Non-pigmented ciliary epithelial cell (primary cell): ENCODE measurements at places on chromosomes 16 and 17.

GRCh38 chr17:50629902-50630301, 4.8 kb upstream of the ABCC3 start:
- DNase-seq, result no peak

GRCh38 chr16:68756239-68756915, 19.3 kb downstream of the CDH1 start:
- no peak for DNase-seq

GRCh38 chr17:76132574-76133338, 8.3 kb downstream of the FOXJ1 start:
- DNase-seq, result no peak

DNA sequence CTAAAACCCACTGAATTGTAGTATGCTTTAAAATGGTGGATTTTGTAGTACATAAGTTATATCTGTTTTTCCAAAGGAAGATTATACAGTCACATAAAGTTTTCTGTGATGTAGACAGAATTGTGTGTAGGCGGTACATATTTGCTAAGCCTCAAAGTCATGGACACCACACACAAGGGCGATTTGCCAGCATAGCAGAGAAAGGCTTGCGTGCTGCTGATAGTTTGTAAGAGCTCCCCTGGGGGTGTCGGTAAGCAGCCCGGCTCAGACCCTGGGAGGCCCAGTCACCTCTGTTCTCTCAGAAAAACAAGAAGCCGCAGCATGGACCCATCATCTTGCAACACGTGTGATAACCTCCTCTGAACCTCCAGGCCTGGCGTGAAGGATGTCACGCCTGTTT, 38.3 kb upstream of the AKTIP start:
- peak; percentile 13 for DNase-seq

DNA sequence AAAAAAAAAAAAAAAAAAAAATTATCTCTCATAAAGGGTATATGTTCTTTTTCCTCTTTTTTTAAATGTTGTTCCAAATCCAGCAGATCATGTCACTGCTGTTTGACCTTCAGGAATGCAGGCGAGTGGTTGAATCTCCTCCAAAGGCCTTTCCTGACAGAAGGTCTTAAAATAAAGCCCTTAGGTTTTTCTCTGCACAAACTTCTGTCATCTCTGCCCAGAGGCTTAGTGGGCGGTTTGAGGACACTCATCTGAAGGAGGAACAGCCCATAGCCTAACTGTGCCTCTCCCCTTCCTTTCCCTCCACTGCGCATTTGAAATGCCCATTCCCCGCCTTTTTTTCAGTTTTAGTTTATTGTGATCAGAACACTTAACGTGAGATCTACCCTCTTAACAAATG, 270.2 kb downstream of the TMEM114 start:
- DNase-seq, result no peak

DNA sequence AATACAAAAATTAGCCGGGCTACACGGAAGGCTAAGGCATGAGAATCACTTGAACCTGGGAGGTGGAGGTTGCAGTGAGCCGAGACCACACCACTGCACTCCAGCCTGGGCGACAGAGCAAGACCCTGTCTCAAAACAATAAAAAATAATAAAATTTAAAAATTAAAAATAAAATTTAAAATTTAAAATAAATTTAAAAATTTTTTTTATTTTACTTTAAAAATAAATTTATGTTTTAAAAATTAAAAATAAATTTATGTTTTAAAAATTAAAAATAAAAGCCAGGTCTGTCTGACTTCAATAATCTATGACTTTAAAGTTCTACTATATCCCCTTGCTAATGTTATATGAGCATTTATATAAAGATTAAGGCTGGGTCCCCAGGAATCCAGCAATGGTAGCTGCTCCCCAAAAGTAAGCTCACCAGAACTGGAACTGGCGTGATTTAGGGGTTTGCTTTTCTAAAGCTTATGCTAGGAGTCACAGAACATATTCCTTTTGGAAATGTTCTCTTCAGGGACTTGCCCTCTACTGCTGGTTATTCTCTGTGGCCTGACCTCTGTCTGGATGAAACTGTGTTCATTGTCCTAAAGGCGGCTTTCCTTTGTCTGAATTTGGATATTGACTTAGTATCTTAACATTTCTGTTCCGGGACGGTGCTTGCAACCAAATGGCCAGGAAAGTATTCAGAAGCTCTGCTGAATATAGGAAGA, 140.2 kb upstream of the NOL11 start:
- no peak for DNase-seq

DNA sequence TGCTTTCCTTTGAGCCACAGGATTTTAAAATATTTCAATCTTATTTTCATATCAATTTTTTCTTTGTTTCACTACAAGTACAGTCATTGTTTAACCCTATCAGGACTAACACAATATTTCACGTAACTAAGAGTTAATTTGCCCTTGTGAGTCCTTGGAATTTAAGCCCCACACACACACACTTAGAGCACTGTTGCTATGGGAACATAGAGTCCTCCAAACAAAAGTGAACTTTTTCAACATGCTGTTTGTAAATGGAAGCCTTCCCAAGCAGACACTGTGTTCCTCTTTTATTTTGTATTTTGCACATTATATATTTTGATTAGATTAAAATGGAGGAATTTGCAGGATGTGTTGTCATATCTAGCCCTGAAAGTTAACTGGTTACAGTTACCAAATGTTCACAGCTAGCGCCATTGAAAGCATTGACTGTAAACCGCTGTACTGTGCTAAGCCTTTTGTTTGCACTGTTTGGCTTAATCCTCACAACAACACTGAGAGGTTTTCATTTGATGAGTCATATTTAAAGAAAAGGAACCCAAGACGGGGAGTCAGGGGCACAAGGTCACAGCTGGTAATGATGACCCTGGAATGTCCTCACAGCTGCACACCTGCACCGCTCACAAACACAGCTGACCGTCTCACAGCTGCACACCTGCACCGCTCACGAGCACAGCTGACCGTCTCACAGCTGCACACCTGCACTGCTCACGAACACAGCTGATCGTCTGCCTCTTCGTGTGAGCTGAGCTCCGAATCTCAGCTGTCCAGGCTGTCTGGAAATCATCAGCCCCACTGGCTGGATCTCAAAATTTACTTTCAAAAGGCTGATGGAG, 6.3 kb downstream of the HSBP1 start:
- DNase-seq, result peak; percentile 28
